ENCODE measurements at places on chromosomes 6 and 20.

DNA sequence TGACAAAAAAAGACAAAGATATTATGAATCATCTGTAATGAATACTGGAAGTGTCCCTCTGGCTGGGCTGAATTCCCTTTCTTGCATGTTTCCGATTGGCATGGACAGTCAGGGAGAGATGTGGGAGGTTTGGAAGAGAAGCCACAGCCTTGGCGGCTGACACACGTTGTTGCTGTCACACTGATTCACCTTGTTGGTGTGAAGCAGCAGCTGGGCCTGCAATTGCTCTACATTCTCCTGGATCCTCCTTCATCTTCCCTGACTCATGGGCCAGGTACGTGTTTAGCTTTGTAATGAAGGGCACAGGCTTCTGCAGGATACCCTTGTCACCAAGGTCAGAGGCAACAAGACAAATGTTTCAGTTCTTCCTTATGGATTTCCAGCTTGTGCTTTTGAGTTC lies 13.4 kb upstream of the SMIM8 start:
- H3K4me1 ChIP-seq = no peaks in the 10 kb centered on the region
- DNase-seq = no peak
- H3K36me3 ChIP-seq = peaks cover under 1% of the 10 kb centered on the region
- H3K27me3 ChIP-seq = no peaks in the 10 kb centered on the region

- no peak for DNase-seq
- no peak overlapping the region for H3K4me3 ChIP-seq
- H3K27me3 ChIP-seq = peaks cover 1% of the 10 kb centered on the region
- no peak overlapping the region for H3K27ac ChIP-seq
- H3K4me1 ChIP-seq = peaks cover 9% of the 10 kb centered on the region
Observed at GRCh38 chr6:75296811-75297779, 12.5 kb upstream of the TMEM30A start.

GRCh38 chr6:50361641-50362331 lies 312.1 kb upstream of the DEFB112 start:
- H3K4me3 ChIP-seq = no peak overlapping the region
- no peak overlapping the region for H3K27ac ChIP-seq
- H3K27me3 ChIP-seq = no peaks in the 10 kb centered on the region

GRCh38 chr20:44138867-44139266 lies 48.1 kb downstream of the JPH2 start:
- no peaks in the 10 kb centered on the region for H3K36me3 ChIP-seq
- DNase-seq = no peak
- H3K27me3 ChIP-seq = peaks cover 2% of the 10 kb centered on the region
- H3K4me3 ChIP-seq = no peak overlapping the region
- H3K27ac ChIP-seq = no peak overlapping the region

DNA sequence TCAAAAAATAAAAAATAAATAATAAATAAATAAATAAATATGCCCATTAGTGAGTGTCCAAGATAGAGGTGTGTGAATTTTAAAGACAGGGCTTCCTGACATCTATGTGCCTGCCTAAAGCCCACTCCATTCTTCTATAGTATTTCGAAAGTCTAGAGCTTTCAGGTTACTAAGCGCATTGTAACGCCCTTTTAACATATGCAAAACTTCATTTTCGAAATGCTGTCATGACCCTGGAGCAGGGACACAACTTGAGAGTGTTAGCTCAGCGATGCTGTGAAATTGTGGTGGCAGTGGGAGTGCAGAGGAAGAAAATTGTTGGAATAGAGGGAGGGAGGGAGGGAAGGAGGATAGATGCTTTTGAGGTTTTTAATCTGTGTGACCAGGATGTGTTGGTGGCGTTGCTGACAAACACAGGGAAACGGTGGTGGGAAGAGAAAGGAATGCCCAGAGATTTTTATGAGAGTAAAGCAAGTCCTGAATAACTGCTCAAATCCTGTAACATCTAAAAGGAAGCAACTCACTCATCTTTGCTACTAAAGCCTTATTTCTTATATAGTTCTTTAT lies 169.3 kb downstream of the ARID1B start:
- no peaks in the 10 kb centered on the region for H3K36me3 ChIP-seq
- H3K27ac ChIP-seq = no peak overlapping the region
- no peaks in the 10 kb centered on the region for H3K27me3 ChIP-seq
- DNase-seq = no peak
- no peak overlapping the region for H3K4me3 ChIP-seq

DNA sequence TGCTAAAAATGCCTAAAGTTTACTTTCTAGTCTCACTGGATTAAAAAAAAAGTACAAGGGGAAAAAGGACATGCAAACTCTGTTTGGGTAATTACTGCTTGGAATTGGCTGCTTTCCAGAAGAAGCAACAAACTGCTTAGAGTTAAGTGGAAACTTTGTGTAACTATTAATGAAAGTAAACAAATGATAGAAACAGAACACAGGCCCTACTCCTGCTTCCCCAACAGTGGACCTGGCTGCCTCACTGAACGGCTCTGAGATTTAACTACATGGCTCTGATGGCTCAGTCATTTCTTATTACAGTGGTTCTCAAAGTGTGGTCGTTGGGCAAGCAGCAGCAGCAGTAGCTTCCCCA lies 108.5 kb downstream of the MAN1A1 start:
- no peak overlapping the region for H3K4me3 ChIP-seq
- H3K36me3 ChIP-seq = peaks cover 9% of the 10 kb centered on the region
- DNase-seq = no peak
- H3K4me1 ChIP-seq = peaks cover 4% of the 10 kb centered on the region

DNA sequence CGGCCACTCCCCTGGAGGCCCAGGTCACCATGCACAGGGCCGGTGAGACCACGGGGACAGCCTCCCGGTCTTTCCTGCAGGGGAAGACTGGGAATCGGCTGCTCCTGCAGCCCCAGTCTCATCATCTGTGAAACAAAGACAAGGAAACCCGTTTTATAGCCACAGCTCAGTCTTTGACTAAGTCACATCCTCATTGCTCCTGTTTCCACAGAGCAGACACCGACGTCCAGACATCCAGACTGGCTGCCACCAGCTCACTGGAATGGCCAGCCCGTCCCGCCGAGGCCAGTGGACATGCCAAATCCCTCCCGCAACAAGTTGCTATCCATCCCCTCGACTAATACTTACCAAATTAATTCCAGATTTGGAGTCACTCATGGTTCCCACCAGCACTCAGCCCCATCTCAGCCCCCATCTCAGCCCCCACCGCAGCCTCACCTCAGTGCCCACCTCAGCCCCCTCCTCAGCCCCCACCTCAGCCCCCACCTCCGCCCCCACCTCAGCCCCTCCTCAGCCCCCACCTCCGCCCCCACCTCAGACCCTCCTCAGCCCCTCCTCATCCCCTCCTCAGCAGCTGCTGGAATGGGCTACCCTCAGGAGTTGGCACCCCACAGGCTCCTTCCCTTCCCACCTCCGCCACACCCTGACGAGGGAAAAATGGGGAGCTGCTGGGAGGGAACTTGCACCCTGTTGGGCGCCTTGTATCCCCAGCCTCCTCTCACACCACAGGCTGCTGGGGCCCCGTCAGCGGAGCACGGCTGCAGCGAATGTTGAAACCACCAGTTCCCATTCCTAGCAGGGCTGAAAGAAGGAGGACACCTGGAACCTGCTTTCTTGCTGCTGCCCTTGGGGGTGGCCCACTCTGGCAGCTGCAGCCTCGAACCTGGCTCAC lies 48.7 kb downstream of the YTHDF1 start:
- H3K4me3 ChIP-seq = no peak overlapping the region
- H3K36me3 ChIP-seq = no peaks in the 10 kb centered on the region
- peaks cover 11% of the 10 kb centered on the region for H3K4me1 ChIP-seq
- H3K27me3 ChIP-seq = peaks cover 12% of the 10 kb centered on the region
- peak; percentile 58 for DNase-seq

GRCh38 chr6:93047033-93047432 lies 372.3 kb downstream of the EPHA7 start:
- H3K27ac ChIP-seq = no peak overlapping the region
- no peaks in the 10 kb centered on the region for H3K27me3 ChIP-seq

GRCh38 chr6:17892097-17892686 lies 95.2 kb downstream of the KIF13A start:
- no peak for DNase-seq
- H3K36me3 ChIP-seq = peaks cover 36% of the 10 kb centered on the region
- H3K27me3 ChIP-seq = peaks cover 4% of the 10 kb centered on the region
- no peak overlapping the region for H3K27ac ChIP-seq
- peaks cover 6% of the 10 kb centered on the region for H3K4me1 ChIP-seq

DNA sequence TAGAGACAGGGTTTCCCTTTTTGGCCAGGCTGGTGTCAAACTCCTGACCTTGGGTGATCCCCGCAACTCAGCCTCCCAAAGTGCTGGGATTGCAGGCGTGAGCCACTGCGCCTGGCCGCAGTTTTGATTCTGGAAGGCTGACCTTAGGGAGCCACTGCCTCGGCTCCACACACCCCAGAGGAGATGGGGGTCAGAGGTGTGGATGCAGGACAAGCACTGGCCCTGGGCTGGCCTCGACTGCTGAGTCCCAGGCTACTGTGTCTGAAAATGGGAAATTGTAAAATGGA lies 1.5 kb downstream of the ZBP1 start:
- no peak overlapping the region for H3K4me3 ChIP-seq
- peaks cover 7% of the 10 kb centered on the region for H3K27me3 ChIP-seq
- no peak overlapping the region for H3K27ac ChIP-seq
- no peak for DNase-seq
- no peaks in the 10 kb centered on the region for H3K4me1 ChIP-seq
- no peaks in the 10 kb centered on the region for H3K36me3 ChIP-seq

DNA sequence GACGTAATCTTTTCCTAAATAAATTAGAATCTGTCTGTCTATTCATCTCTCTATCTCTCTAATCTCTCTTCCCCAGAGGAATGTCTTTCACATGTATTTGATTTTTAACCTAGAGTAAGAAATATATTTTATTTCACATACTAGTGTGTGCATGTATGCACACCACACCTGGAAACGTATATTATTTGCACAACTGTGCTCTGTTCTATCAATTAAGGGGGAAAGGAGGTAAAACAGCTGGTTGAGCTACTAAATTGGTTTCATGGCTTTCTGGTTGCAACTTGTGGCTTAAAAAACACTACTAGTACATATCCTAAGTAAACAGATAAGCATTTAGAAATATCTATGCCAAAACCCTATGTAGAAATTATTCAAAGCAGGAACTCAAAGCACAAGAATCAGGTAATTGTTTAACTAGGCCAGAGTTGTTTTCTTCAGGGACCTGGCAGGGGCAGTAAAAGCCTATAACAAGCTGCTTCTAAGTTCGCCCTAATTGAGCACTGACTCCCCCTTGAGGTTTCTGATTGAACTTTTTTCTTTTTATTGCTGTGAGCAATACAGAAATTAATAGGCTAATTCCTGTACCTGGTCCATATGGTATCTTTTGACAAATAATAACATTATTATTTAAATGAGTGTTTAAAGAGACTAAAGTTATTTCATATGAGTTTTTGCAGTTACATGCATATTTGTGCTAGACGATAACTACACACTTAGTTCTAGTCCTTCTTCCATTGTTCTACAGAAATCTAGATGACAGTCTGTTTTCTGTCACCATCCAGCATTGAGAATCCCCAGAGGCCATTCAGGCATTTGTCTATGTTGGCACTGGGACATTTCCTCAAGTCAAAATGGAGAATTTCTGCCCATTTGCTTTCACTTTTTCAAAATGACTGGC lies 88.6 kb downstream of the MCHR2 start:
- no peaks in the 10 kb centered on the region for H3K4me1 ChIP-seq
- no peak overlapping the region for H3K27ac ChIP-seq
- no peaks in the 10 kb centered on the region for H3K36me3 ChIP-seq
- no peak for DNase-seq

DNA sequence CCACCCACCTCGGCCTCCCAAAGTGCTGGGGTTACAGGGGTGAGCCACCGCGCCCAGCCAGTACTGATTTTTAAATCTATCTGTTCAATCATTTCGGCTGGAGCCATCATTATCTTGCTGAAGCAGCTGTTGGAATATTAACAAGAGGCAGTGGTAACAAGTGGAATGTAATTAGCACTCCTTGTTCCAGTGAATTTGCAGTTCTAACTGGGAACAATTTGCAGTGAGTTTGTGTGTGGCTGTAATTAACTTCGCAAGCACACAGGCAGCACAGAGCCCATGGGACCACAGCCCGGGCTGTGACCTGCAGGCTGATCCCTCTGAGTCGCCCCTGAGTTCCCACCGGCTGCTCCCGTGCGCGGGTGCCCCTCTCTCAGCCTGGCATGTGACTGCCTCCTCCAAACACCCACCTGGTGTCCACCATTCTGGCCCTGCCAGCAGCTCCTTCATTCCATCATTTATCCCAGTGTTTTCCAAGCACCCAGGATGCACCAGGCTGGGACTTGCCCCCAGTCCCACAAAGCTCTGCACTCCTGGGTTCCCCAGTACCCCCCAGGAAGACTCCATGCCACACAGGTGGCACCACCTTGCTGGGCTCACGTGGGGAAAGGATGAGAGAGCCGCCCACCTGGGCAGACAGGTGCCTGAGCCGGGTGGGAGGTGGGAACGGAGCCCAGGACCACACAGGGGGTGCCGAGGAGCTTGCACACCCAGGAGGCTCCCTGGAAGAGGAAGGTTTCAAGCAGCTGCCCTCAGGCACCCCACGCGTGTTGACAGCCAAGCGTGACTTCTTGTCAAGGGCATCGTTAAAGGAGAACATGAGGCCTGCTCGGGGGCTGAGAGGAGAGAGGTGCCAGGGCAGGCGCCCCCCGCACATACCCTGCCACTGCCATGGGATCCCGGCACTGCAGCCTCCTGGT lies 75.2 kb downstream of the YTHDF1 start:
- H3K36me3 ChIP-seq = no peaks in the 10 kb centered on the region
- no peak overlapping the region for H3K4me3 ChIP-seq
- H3K27ac ChIP-seq = no peak overlapping the region
- peaks cover 3% of the 10 kb centered on the region for H3K27me3 ChIP-seq
- DNase-seq = no peak
- peaks cover 7% of the 10 kb centered on the region for H3K4me1 ChIP-seq

DNA sequence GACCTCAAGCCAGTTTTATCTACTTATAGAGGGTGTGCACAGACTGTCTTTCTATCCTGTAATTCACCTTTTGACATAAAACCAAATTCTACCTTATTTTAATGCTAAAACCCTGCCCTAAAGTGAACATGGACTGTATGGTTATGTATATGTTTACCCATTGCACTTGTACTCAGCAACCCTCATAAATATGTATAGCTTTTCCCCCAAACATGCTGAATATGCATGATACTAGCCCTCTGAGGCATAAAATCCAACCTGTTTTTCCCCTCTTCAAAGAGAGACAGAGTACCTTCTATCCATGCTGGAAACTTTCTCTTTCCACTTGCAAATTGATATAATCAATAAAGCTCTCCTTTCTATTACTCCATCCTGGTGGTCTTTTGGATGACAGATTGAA lies 267.9 kb upstream of the BMP2 start:
- H3K4me3 ChIP-seq = no peak overlapping the region
- no peaks in the 10 kb centered on the region for H3K36me3 ChIP-seq
- no peak for DNase-seq

DNA sequence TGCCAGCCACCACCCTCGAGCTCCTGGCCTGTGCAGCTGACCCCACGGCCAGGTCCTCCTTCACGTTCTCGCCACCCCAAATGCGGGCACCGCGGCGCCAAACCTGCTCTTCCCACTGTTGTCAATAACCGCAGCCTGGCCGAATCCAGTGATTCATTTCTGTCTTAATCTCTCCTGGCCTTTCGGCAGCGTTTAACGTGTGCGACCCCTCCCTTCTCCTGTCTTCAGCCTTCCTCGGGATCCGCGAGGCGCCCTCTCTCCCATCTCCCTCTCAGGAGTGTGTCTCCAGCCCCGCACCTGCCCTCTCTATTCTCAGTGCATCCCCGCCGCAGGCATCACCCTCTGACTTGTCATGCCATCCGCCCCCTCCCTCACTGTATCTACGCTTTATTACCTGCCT lies 91.4 kb downstream of the THBS2 start:
- peaks cover 5% of the 10 kb centered on the region for H3K36me3 ChIP-seq
- H3K27me3 ChIP-seq = peaks cover 1% of the 10 kb centered on the region
- DNase-seq = no peak
- no peak overlapping the region for H3K27ac ChIP-seq
- no peak overlapping the region for H3K4me3 ChIP-seq
- H3K4me1 ChIP-seq = peaks cover 4% of the 10 kb centered on the region

Data from glutamatergic neuron (in vitro differentiated cells).